NCI-H2029 (cell line): ENCODE measurements at places on chromosomes 7 and 10.

GRCh38 chr7:15204421-15204820 lies 301.9 kb upstream of the DGKB start:
- DNase-seq, result no peak

DNA sequence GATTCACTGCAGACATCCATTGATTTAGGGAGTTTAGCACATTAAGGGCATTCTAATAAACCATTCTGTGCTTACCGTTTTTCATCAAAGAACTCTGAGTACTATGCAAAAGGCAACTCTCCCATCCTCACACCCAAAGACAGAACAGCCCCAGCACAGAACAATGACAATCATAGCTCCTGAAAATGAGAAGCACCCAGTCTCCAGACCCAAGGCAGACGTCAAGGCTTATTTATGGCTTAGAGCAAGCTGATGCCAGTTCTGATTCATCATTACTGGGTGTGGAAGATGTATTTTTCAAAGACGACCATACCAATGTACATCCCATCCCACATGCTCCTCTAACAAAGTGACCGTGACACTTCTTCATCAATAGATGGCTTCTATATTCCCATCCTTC lies 67.6 kb downstream of the OSBPL3 start:
- DNase-seq, result no peak

- DNase-seq, result no peak
Observed at GRCh38 chr7:29859104-29859503, 52.8 kb downstream of the WIPF3 start.

- no peak for DNase-seq
Observed at GRCh38 chr10:88931548-88931947, 21.0 kb downstream of the ACTA2 start.

GRCh38 chr10:91495402-91495801 lies 85.3 kb downstream of the HECTD2 start:
- DNase-seq, result no peak
